ENCODE measurements at places on chromosomes 2 and 18.

GRCh38 chr2:191078165-191078867 is 64.3 kb upstream of the STAT1 start:
- no peak for DNase-seq

DNA sequence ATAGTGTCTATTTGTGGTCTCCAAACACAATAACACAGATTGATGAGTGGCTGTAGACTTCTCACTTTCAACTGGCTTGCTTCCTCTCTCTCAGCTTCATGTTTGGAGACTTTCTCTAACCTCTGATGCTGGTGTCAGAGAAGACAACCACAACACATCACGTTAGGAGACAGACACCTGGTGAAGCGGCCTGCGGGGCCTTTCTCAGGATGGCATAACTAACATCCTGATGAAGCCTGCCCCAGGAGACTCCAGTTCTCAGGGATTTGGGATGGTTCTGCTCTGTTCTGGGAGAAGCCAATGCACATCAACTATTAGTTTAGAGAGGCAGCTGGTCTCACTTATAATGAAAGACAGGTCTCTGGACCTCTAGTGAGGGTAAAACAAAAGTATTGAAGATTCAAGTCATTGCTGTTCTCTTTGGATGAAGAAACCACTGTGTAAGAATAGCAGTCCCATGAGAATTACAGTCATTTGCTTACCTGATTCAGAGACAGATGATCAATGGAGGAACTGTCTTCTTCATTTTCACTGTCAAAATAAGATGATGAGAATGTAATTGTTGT is 2.0 kb downstream of the IL1A start:
- DNase-seq, result no peak

DNA sequence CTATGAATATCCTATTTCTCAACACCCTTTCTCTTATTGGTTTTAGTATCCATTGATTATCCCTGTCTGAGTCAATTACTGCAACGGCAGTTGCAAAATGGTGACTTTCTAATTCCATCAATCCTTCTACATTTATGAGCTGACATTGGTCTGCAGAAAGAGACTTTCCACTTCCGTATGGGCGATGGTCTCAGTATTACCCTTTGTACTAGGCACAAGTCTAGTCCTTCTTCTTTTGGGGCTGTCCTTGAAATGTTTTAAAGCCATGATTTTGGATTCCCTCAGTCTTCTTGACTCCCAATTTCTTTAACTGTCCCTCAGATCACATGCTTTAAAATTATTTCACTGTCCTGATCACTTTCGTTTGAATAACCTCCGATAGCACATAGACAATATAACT is 32.7 kb upstream of the SOCS6 start:
- no peak for DNase-seq

- no peak for DNase-seq
Observed at GRCh38 chr2:37614061-37614738, 57.2 kb downstream of the CDC42EP3 start.

DNA sequence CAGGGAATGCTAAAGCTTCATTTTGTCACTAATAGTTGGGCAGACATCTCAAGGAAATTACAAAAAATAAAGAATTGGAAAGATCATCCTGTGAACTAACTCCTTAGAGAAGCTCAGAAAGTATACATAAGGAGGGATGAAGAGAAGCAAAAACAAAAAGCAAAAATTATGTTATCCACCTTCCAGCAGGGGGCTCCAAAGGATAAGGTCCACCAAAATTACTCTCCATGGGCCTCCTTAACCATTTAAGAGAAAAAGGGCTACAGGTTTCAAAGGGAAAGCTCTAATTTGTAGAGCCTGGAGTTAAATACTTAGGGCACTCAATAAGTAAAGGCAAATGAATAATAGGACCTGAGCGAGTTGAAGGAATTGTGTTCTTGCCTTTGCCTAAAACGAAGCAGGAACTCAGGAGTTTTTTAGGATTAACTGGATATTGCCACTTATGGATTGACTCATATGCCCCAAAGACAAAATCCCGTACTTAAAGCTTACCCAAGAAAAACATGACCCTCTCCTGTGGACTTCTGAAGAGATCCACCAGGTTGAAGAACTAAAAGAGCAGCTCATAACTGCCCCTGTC is 1167.9 kb downstream of the DSC3 start:
- DNase-seq, result peak; percentile 50

GRCh38 chr2:52877703-52878102 is 889.9 kb upstream of the CHAC2 start:
- no peak for DNase-seq

- no peak for DNase-seq
Observed at GRCh38 chr2:78870343-78870967, 155.0 kb upstream of the REG3G start.

DNA sequence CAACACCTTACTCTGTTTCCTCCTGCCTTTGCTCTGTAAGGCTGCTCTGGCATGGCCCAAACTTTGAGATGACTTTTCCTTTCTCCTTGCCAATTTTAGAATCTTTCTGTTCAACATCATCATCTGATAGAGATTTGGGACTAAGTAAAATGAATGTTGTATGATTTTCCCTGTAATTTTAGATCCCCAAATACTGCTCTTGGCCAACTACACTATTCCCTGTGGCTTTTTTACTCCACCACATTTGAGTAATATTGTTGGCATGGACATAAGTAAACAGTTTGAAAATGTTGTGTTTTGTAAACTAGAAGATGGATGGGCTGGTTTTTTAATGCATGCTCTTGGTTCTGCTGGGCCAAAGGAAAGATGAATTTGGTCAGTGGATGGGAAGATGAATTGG is 12.1 kb downstream of the LTBP1 start:
- no peak for DNase-seq

GRCh38 chr2:15189216-15189615 is 371.9 kb downstream of the NBAS start:
- no peak for DNase-seq

- no peak for DNase-seq
Observed at GRCh38 chr18:9428862-9429661, 46.3 kb upstream of the RALBP1 start.

GRCh38 chr2:121159291-121160071 is 125.5 kb downstream of the TFCP2L1 start:
- DNase-seq, result no peak

DNA sequence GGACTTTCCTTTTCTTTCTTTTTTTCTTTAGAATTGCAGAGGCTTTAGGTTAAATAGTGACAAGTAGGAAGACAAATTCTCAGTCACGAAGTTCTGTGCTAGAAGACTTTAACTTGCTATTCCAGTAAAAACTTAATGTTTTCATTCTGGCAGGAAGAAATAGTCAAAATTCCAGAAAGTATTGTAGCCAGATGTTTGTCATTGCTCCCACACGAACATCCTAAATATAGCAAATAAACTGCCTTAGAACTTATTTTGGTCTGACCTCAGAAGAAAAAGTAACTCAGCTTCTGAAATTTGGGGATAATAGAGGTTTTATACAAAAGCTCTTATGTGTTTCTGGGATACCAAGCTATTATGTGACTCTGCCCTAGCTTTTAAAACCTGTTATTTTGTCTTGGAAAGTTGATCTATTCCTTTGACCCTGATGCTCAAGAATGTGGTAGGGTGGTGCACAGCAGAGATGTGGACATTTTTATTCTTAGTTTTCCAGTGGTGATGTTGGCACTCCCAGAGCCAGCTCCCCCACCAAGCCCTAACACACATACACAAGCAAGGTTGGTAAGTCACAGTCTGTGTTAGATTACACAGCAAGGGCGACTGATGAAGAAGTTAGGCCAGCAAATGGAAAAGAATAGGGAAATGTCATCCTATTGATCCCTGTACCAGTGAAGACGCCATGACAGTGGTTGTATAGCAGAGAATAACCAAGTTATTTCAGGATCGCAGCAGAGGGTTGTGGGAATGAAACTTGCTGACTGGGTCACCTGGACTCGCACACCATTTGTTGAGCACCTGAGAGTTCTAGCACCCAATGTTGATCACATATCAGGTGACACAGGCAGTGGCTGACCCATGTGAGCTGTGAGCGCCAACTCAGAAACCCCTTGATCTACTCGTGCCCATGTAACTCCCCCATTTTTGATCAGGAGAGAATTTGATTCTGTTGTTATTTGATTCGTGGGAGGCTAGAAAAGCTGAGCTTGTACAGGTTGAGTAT is 23.7 kb downstream of the FARP2 start:
- DNase-seq, result no peak

- DNase-seq, result no peak
Observed at GRCh38 chr2:3399829-3400228, 20.3 kb downstream of the TRAPPC12 start.

- no peak for DNase-seq
Observed at GRCh38 chr2:207565736-207566500, 36.2 kb downstream of the CREB1 start.

DNA sequence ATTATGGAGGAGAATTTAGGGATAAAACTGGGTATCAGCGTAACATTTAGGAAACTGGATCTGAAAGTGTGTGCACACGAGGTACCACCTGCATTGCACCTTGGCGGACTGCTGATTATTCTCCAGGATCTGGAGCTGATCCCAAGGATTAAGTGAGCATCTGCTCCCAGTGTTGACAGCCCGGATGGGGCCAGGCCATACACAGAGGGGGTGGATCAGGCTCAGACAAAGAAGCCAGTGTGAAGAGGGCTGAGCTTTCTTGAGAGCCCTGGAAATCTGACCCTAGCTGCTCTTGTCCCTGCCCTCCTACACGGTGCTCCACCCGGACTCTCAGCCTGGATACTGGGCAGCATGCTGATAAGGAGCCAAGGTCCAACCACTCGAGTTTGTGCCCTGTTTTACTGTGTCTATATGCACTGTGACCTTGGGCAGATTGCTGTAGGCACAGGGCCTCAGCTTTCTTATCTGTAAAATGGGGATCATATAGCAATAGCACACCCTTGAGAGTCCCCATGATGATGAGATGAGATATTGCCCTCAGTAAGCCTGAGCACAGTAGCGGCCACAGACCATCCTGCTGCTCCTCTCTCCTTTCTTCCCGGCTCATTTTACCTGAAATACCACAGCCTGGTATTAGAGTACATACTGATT is 396.8 kb upstream of the CELF4 start:
- no peak for DNase-seq

- DNase-seq, result no peak
Observed at GRCh38 chr2:232477751-232478510, 9.7 kb downstream of the ECEL1 start.

DNA sequence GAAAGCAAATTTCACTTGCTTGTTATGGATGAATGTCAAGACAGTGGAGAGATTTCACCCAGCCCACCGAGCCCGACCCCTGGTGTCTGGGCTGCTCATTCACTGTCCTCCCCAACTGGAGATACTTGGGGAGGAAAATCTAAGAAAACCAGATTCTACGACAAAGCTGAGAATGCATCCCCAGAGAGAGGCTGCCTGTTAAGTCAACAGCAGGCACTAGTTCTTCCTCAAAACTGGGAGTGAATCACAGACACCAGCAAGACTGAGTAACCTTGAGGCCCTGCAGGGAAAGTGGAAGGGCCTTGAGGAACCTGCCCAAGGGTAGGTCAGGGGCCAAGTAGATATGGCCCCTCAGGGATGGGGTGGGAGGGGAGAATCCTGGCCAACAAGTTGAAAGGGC is 34.2 kb upstream of the MLPH start:
- DNase-seq, result no peak

- no peak for DNase-seq
Observed at GRCh38 chr18:79503406-79503805, 107.7 kb downstream of the NFATC1 start.

DNA sequence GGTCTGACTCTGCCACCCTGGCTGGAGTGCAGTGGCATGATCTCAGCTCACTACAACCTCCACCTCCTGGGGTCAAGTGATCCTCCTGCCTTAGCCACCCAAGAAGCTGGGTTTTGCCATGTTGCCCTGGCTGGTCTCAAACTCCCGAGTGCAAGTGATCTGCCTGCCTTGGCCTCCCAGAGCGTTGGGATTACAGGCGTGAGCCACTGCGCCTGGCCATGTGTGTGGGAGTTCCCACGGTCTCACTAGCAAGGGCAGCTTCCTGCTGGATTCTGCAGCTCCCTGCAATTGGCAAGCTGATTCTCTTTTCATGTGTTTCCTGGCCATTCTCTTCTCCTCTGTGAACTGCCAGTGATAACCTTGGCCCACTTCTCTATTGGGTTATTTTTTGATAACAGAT is 84.0 kb downstream of the USP40 start:
- no peak for DNase-seq

DNA sequence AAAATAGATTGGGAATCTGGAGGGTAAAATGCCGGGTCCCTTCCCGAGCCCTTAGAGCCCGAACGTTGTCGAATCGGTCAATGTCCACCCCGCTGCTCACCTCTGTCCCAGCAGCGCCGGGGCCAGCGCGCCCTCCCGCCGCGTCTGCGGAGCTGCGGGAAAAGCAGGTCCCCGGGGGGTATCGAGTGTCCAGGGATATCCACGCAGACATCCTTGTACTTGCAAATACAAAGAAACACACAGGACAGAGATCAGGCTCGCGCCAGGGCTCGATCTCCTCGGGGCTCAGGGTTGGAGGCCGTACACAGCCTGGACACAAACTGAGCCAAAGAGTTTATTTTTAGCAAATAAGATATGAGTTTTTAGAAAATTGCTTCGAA is 2.3 kb upstream of the GATA6 start:
- no peak for DNase-seq

GRCh38 chr2:41837610-41838009 is 210.2 kb upstream of the PKDCC start:
- DNase-seq, result no peak

- no peak for DNase-seq
Observed at GRCh38 chr2:162480067-162480466, 136.1 kb downstream of the GCA start.

DNA sequence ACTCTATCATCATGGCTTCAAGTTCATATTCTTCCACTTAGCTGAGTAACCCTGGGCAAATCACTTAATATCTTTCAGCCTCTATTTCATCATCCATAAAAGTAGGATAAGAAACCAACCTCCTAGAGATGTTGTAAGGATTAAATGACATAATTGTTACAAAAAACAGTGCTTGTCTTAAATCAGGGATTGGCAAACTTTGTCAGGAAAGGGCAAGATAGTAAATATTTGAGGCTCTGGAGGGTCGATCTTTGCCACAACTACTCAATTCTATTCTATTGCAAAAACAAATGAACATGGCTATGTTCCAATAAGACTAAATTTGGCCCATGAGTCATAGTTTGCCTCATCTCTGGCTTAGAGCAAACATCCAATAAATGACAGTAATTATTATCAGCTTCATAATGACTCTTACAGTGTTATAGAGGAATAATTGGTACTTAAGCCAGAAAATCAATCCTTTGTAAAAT is 184.7 kb downstream of the SATB2 start:
- peak; percentile 17 for DNase-seq

Data from NCI-H1092 treated with DMSO at 0.1 percent for 48 hours (cell line).